Pancreas (tissue), 10 donors: ENCODE measurements at places on chromosomes 4 and X. TPM values are rescaled to one million over a fixed set of nuclear protein-coding genes. Genes with fewer than 3 reads are reported as not detected.

IL9R gene
- 0.05 TPM for polyA plus RNA-seq

SLC25A53 gene
- polyA plus RNA-seq = 5.8 TPM

CITED1 gene
- 0.49 TPM for polyA plus RNA-seq

LARP7 gene
- 19.4 TPM for polyA plus RNA-seq

ASB9 gene
- 41.7 TPM for polyA plus RNA-seq

GRID2 gene
- not detected for polyA plus RNA-seq

AFAP1 gene
- polyA plus RNA-seq = 4.0 TPM

SSX2B gene
- polyA plus RNA-seq = not detected

CCDC149 gene
- 14.3 TPM for polyA plus RNA-seq

REELD1 gene
- polyA plus RNA-seq = 0.76 TPM

CDX4 gene
- polyA plus RNA-seq = not detected

ZAR1 gene
- polyA plus RNA-seq = not detected

BEX5 gene
- 35.8 TPM for polyA plus RNA-seq

RASSF6 gene
- 2.8 TPM for polyA plus RNA-seq

PAGE2B gene
- polyA plus RNA-seq = 0.54 TPM

FAM9C gene
- not detected for polyA plus RNA-seq

ATP2B3 gene
- polyA plus RNA-seq = 0.12 TPM

FAM90A26 gene
- not detected for polyA plus RNA-seq

VBP1 gene
- 10.9 TPM for polyA plus RNA-seq

MAGEA2B gene
- polyA plus RNA-seq = not detected

FATE1 gene
- not detected for polyA plus RNA-seq
